Thyroid gland (tissue), 4 donors: ENCODE measurements at places on chromosomes 2 and 18. TPM values are rescaled to one million over a fixed set of nuclear protein-coding genes. Genes with fewer than 3 reads are reported as not detected.

The MATN3 gene
- total RNA-seq: 0.33 TPM

The SNED1 gene
- 47.7 TPM for total RNA-seq

The TNFAIP6 gene
- 0.83 TPM for total RNA-seq

The FEV gene
- total RNA-seq: not detected

The CCL20 gene
- total RNA-seq: not detected

The GKN2 gene
- total RNA-seq: not detected

DNA sequence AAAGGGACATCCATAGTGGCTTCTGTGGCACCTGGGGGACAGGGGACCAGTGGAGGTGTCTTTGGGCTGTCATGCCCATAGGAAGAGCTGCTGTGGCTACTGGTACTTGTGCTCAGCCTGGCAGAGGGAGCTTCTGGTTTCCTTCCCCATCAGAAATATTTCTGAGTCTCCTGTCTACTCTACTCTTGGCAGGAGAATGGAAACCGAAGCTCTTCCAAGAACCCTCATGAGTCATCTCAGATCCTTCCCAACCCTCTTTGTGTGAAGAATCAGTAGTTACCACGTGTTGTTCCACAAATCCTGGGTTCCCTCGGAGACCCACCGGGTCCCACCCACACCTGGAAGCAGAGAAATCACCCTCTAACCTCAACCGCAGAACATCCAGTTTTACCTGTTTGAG is 234.9 kb downstream of the FHOD3 start:
- H3K4me3 ChIP-seq: no peak overlapping the region
- H3K36me3 ChIP-seq: no peaks in the 10 kb centered on the region
- DNase-seq: no peak
- H3K27ac ChIP-seq: no peak overlapping the region
- H3K27me3 ChIP-seq: no peaks in the 10 kb centered on the region
- H3K4me1 ChIP-seq: no peaks in the 10 kb centered on the region

DNA sequence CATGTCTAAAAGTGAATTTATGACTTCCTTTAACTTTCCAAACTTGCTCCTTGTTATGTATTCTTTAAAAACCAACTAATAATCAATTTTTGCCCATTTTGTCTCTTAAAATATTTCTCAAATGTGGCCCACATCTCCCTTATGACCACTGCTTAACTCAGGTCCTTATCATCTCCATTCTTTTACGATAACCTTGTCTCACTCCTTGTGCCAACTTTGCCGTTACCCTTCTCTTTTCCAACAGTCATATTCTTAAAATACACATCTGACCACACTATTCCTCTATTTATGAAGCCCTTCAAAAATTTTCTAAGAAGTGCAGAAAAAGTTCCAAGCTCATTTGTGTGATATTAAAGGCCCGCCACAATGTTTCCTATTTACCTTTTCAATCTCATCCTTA is 47.8 kb downstream of the PPP1R1C start:
- H3K4me1 ChIP-seq: peaks cover 2% of the 10 kb centered on the region
- no peaks in the 10 kb centered on the region for H3K36me3 ChIP-seq
- H3K27ac ChIP-seq: no peak overlapping the region
- no peaks in the 10 kb centered on the region for H3K27me3 ChIP-seq
- H3K4me3 ChIP-seq: no peak overlapping the region

DNA sequence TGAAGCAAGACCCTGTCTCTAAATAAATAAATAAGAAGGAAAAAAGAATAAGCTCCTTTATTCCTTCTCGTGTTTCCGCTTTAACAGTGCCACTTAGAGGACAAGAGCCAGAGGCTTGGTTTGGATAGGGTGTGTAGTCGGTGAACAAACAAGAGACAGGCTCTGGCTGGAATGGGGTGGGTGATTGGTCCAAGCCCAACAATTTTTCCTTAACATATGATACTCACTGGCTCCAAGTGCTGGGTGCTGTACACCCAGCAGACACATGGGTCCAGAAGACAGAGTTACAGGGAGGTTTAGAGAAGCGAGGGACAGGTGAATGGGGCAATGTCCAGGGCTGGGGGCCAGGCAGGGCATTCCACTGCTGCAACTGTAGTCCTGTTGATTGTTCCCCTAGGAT is 77.8 kb downstream of the NCAPH start:
- H3K27me3 ChIP-seq: no peaks in the 10 kb centered on the region
- peaks cover 4% of the 10 kb centered on the region for H3K4me1 ChIP-seq
- H3K4me3 ChIP-seq: peak overlapping the region; percentile 29
- H3K27ac ChIP-seq: no peak overlapping the region

DNA sequence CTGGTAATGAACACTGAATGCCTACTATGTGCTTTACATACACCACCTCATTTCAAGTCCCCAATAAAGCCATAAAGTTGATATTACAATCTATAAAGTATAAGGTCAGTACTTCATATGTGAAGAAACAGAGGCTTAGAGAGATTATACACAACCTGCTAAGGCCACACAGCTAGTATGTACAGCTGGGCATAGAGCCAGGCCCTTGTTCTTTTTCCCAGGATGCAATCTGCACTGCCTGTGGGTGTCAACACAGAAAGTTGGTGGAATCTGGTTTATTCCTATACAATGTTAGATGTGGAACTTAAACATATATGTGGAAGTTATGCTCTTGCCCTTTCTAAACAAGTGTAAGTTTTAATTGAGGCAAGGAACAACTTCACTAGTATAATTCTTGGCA is 32.8 kb downstream of the INSIG2 start:
- H3K27me3 ChIP-seq: no peaks in the 10 kb centered on the region
- no peak overlapping the region for H3K27ac ChIP-seq
- H3K36me3 ChIP-seq: no peaks in the 10 kb centered on the region
- H3K4me1 ChIP-seq: peaks cover 18% of the 10 kb centered on the region
- DNase-seq: no peak
- H3K4me3 ChIP-seq: no peak overlapping the region

GRCh38 chr2:39247512-39248043 is 3.8 kb upstream of the CDKL4 start:
- no peak overlapping the region for H3K27ac ChIP-seq
- H3K4me1 ChIP-seq: no peaks in the 10 kb centered on the region
- H3K27me3 ChIP-seq: no peaks in the 10 kb centered on the region

- no peak overlapping the region for H3K4me3 ChIP-seq
- no peaks in the 10 kb centered on the region for H3K36me3 ChIP-seq
- no peak overlapping the region for H3K27ac ChIP-seq
- H3K4me1 ChIP-seq: no peaks in the 10 kb centered on the region
- no peaks in the 10 kb centered on the region for H3K27me3 ChIP-seq
These were observed 678.7 kb downstream of the PLCL1 start for GRCh38 chr2:198483051-198483450.

DNA sequence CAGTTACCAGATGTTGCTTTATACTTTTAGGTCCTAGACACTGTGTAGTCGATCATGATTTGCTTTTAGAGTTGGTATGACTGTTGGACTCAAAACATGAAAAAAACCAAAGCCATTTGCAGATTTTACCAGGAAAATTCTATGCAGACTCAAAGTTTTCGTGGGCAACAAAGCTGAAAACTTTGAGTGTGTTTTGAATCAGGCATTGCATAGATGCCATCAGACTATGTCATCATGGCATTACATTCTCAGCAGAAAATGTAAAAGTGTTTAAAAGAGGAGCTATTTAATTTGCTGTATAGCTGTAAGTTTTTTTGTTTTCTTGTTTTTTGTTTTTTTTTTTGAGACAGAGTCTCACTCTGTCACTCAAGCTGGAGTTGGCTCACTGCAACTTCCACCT is 43.5 kb upstream of the ELAC1 start:
- no peaks in the 10 kb centered on the region for H3K27me3 ChIP-seq
- H3K4me3 ChIP-seq: no peak overlapping the region
- H3K4me1 ChIP-seq: no peaks in the 10 kb centered on the region
- no peak overlapping the region for H3K27ac ChIP-seq
- peaks cover 13% of the 10 kb centered on the region for H3K36me3 ChIP-seq

- H3K4me3 ChIP-seq: no peak overlapping the region
- no peak overlapping the region for H3K27ac ChIP-seq
- H3K27me3 ChIP-seq: no peaks in the 10 kb centered on the region
- no peak for DNase-seq
- H3K4me1 ChIP-seq: no peaks in the 10 kb centered on the region
These were observed 298.3 kb downstream of the ICOS start for GRCh38 chr2:204234879-204235278.

DNA sequence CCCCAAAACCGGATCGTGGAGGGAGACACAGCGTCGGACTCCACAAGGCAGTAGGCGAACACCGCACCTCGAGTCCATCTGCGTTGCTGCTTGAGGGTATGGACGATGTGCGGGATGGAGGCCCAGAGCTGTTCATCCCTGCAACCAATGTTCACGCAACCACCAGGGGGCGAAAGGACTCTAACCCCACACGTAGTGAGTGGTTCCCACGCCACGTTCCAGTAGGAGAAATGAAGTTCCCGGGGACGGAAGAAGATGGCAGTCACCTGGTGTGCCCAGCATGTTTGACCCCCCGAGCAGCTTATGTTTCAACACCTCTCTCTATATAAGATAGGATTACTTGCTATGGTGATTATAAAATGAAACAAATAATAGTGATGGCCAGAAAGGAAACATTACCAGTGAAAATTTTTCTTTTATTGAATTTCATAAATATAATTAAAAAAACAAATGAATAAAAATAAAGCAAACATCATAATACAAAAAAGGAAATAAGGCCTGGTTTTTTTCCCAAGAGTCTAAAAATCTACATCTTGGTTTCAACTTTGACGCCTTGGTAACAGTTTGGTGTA is 184.3 kb downstream of the SH3BP4 start:
- no peaks in the 10 kb centered on the region for H3K36me3 ChIP-seq
- no peaks in the 10 kb centered on the region for H3K4me1 ChIP-seq
- no peaks in the 10 kb centered on the region for H3K27me3 ChIP-seq
- H3K4me3 ChIP-seq: no peak overlapping the region

DNA sequence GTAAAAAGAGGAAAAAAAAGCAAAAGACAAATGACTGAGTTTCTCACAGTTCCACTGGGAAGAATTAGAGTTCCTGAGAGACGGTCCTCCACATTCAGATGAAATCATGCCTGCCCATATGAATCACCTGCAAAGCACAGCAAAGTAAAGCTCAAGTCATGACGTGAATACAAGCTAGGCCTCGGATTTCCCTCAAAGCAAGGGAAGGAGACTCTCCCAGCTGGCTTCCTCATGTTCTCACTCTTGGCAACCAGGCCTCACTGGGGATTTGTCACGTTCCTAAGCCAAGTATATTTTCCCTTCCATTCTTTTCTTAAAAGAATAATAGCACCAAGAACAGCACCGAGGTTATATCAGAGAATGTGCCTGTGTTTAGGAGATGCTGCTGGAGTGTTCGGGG is 47.0 kb downstream of the CYP27C1 start:
- H3K36me3 ChIP-seq: no peaks in the 10 kb centered on the region
- no peak overlapping the region for H3K27ac ChIP-seq
- peaks cover 17% of the 10 kb centered on the region for H3K4me1 ChIP-seq
- DNase-seq: no peak

GRCh38 chr2:214750529-214750928 is 59.0 kb downstream of the BARD1 start:
- H3K36me3 ChIP-seq: no peaks in the 10 kb centered on the region
- DNase-seq: no peak
- no peak overlapping the region for H3K27ac ChIP-seq

DNA sequence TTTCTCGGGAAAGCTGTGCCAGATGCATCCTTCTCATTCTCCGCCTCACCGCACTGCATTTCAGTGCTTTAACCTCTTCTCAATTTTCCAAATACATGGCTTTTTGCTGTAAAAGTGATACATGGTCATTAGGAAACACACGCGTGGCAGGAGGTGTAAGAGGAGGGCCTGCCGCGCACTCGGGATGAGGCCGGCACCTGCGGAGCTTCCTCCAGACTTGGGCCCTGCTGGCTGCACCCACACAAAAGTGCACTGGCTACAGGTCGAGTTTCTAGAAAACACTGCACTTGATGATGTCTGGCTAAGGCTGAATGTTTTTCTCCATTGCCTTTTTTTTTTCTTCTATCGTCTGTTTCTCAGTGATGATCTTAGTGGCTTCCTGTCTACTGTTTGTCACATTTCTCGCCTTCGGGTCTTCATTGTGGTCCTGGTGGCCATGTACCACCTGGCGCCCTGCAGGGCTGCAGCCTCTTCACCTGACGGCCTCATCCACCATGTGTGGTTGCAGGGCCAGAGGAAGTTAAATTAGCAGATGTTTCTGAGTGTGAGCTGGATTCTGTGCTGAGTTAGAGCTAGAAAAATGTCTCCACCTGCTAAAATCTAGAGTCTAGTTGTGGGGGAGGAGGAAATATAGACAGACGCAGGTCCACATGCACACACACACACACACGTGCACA is 7.6 kb downstream of the KCNG2 start:
- no peak for DNase-seq
- no peak overlapping the region for H3K4me3 ChIP-seq
- H3K36me3 ChIP-seq: no peaks in the 10 kb centered on the region
- H3K27ac ChIP-seq: no peak overlapping the region
- no peaks in the 10 kb centered on the region for H3K27me3 ChIP-seq

GRCh38 chr2:150554046-150554445 is 66.6 kb upstream of the RND3 start:
- no peaks in the 10 kb centered on the region for H3K27me3 ChIP-seq
- no peaks in the 10 kb centered on the region for H3K36me3 ChIP-seq
- H3K27ac ChIP-seq: no peak overlapping the region
- no peaks in the 10 kb centered on the region for H3K4me1 ChIP-seq
- no peak overlapping the region for H3K4me3 ChIP-seq
- DNase-seq: no peak

GRCh38 chr2:101306410-101306809 is 2.1 kb downstream of the RNF149 start:
- no peaks in the 10 kb centered on the region for H3K36me3 ChIP-seq
- DNase-seq: no peak
- peak overlapping the region; percentile 96 for H3K4me3 ChIP-seq
- no peak overlapping the region for H3K27ac ChIP-seq
- peaks cover 38% of the 10 kb centered on the region for H3K4me1 ChIP-seq

- H3K4me3 ChIP-seq: no peak overlapping the region
- H3K36me3 ChIP-seq: no peaks in the 10 kb centered on the region
- no peaks in the 10 kb centered on the region for H3K4me1 ChIP-seq
- no peaks in the 10 kb centered on the region for H3K27me3 ChIP-seq
These were observed 73.8 kb upstream of the B3GNT7 start for GRCh38 chr2:231321556-231322334.

DNA sequence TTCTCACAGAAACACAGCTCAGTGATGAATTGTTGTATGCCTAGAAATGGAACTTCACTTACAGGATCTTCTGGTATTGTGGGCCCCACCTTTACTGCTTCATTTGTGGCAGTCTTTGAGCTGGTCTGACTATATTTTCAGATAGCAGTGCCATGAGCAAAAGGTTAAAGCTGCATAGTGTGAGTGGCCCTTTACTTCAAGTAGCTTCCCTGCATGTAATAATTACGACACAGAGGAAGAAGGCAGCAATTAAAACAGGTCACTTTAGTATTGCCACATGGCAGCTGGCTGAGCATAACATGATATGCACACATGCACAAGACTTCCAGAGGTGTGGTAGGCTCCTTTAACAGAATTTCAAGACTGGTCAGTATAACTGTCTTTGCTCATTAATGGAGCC is 426.3 kb upstream of the ZEB2 start:
- H3K4me1 ChIP-seq: no peaks in the 10 kb centered on the region
- no peak overlapping the region for H3K27ac ChIP-seq
- no peak overlapping the region for H3K4me3 ChIP-seq
- no peaks in the 10 kb centered on the region for H3K36me3 ChIP-seq

DNA sequence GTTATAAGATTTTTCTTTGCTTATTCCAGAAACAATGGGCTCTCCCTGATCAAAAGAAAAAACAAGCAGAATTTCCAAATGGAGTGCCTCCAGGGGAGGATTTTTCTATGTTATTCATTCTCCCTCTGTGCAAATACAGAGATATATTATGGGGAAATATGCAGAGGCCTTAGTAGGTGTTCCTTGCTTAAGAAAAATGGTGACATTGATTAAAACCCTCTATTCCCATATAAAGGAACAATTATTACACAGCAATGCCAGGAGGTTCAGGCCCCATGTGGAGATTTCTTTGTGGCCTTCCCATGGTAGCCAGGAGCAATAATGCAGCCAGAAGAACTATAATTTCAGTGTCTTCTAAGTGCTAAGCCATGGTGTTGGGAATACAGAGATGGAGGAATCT is 255.9 kb upstream of the CXCR4 start:
- DNase-seq: no peak
- no peak overlapping the region for H3K27ac ChIP-seq
- H3K4me3 ChIP-seq: no peak overlapping the region
- no peaks in the 10 kb centered on the region for H3K4me1 ChIP-seq
